Umbilical cord (tissue), 2 donors: ENCODE measurements at places on chromosomes 2 and 18.

- DNase-seq = no peak
Observed at GRCh38 chr2:136444323-136444722, 321.0 kb upstream of the THSD7B start.

- DNase-seq = peak; percentile 50
Observed at GRCh38 chr2:105545730-105546627, 147.1 kb upstream of the FHL2 start.

DNA sequence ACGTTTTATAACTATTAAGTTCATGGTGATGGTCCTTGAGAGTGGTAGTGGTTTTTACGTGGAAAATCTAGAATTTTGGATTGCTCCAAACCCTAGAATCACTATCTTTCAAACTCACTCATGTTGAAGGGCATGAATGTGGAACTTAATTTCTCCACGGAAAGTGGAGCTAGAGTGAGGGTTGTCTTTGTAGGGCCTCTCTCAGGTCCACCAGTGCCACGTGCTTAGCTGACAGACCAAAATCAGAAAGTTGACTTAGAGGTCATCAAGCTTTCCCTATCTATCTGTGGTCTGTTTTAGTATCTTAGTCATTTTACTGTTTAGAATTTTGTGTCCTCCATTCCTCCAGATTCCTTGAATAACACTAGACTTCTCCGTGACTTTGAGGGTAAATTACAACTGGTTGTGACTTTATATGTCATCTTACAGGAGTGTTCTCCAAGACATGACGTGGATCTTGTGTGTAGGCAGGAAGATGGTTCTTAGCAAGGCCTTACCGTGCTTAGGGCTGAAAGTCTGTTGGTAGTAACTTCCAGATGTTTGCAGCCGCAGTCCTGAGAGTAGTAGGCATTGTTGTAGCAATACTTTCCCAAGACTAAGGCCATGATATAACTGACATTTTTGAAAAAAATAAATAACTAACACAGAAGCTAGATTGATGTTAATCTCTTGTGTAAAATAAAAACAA is 26.8 kb downstream of the DIS3L2 start:
- no peak for DNase-seq

DNA sequence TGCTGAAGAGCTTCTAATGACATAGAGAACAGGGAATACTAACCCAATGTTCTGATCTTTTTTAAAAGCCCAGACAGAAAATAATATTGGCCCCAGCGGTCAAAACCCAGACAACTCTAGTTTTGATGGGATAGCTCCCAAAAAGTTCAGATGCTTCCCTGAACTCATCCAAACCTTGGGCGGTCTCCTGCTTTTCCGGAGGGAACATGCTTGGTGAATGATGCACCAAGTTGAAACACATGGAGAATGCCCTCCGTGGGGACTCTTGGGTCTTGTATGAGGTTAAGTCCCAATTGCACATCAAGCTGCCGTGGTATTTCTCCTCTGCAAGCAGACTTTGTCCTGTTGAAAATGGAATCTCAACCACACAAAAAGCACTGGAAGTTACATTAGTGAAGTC is 120.7 kb upstream of the CTAGE1 start:
- DNase-seq = no peak

GRCh38 chr2:71150082-71150816 is 19.8 kb downstream of the MPHOSPH10 start:
- no peak for DNase-seq

DNA sequence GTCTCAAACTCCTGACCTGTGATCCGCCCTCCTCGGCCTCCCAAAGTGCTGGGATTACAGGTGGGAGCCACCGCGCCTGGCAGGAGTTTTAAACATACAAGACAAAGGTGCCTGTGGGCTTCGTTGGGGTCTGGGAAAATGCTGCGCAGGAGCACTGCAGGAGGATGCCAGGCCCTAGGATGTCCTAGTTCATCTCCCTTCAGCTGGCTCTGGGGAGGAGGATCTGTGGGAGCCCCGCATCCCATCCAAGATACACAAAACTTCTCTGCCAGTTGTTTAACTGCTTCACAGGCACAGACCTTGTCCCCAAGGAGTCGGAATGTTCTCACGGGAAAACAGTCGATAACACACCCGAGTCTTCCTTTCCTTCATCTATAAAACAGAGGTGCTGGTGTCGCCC is 89.1 kb downstream of the POLR1A start:
- no peak for DNase-seq

GRCh38 chr2:199772035-199772976 is 78.7 kb downstream of the FTCDNL1 start:
- no peak for DNase-seq

DNA sequence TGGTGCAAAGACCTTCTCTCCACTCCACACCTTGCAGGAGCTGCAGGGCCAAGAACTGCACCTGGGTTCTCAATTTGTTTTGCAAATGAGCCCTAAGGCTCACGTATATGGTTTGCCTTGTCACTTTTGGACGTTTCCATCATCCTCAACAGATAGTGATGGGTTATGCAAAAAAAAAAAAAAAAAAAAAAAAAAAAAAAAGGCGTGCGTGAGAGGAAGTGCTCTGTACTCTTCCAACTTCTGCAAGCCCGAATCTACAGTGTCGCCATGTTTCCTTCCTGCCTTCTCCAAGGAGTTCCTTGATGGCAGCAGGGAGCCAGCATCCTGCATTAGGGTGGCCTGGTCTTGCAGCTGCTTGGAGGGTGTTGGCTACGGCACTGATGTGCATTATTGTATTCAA is 4.0 kb upstream of the INHBB start:
- DNase-seq = no peak

GRCh38 chr2:98899041-98899702 is 36.9 kb downstream of the CRACDL start:
- no peak for DNase-seq

DNA sequence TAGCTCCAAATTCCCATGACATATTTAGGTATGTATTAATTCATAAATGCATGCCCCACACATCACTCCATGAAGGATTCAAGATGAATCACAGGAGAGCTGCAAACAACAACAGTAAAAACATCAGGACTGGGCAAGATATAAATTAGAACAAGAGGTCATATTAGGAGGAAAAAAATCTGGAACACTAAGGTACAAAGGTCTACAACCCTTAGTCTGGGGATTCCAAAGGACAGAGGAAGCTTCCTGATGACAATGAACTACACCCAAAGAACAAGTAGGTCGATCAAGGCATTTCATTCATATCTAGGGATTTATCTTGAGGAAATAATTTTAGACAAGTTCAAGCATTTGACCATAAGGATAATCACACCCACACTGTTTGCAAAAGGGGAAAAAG is 14.5 kb downstream of the VPS4B start:
- no peak for DNase-seq

DNA sequence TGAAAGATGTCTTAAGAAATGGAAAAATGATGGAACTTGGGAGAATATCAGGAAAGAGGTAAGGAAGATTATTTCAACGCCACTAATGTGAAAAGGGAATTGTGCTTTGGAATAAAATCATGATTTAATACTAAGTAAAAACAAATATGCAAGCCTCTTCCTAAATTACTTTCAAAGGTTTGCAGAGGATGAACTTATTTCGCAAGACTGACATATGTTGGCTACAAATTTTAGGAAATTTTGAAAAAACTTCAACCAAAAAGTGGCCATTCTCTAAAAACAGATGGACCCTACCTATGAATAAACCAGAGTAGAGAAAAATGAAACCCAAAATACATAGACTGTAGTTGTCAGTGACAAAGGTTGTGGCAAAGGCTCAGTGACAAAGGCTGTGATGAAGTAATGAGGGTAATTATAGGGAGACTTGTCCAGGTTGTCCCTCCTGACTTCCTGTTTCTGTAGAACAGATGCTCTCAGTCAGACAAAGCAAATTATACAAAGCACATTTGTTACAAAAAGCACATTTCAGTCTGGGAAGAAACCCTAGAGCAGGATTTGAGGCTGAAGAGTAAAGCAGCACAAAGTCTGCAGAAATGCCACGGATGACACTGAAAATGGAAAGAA is 39.5 kb downstream of the SFT2D3 start:
- DNase-seq = no peak

DNA sequence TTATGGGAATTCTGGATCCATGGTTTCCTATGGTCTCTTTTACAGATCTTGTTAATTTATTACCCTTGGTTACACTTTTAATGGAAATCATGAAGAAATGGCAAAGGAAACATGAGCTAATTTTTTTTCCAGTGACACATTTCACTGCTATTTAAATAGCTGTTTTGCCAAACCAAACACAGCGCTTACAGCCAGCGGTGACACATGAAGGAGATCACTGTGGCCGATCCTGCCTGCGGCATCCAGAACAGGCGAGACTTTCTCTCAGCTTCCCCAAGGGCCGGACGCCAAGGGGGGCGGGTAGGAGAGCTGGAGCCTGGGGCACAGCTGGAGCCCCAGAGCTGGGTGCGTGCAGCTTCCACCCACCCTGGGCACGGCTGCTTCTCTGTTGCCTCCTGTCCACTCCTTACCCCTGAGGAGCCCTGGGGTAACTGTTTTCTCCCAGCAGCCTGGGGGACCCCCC is 81.4 kb upstream of the PKDCC start:
- DNase-seq = peak; percentile 90

- no peak for DNase-seq
Observed at GRCh38 chr2:20567159-20567925, 83.6 kb downstream of the HS1BP3 start.

GRCh38 chr18:31241425-31241824 is 76.5 kb upstream of the DSG1 start:
- no peak for DNase-seq

DNA sequence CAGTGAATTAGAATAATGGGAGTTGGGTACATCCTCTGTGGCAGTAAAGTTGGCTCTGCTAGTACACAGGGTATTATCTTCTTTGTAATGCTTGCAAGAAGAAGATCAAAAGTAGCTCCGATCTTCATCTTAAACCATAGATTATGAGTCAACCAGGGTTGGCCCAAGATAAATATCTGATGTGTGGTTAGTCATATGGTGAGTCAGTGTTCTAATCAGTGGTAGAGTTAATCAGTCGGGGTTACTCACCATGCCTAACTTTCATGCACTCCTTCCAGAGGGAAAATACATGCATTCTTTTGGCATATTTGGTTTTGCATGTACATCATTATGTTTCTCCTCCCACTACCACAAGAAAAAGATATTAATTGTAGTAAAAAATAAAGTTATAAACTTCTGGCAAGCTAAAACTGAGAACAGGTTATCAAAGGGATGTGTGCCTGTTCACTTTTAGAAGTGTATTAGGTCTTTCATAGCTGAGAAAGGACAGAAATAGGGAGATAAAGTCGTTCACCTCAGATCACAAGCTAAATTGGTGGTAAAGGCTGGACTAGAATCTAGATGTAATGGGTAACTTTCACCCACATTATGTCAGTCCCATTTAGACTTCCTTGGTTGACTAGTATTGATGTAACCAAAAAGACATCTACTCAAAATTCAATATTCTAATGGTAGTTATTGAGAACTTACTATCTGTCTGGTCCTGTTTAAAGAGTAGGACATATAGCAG is 684.4 kb downstream of the IRS1 start:
- DNase-seq = peak; percentile 93

GRCh38 chr2:27582129-27582694 is 630 bp upstream of the ZNF512 start:
- DNase-seq = no peak

DNA sequence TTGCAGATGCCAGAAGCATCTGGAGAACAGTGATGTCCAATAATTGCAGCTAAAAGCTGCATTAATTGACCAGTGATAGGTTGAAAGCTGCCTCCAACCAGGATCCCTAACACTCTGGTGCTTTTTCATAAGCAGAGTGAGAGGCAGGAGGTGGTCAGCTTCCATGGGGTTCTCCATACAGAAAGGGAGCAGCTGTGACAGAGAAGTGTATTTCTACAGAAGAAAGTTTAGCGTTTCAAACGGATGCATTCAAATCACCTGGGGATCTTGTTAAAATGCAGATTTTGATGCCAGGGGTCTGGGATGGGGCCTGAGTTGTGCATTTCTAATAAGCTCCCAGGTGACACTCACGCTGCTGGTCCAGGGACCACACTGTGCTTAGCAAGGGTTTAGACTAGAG is 216.5 kb upstream of the NRP2 start:
- DNase-seq = no peak

- no peak for DNase-seq
Observed at GRCh38 chr2:227010433-227010832, 153.6 kb downstream of the COL4A4 start.
